ENCODE measurements at places on chromosomes 3 and 15.
A peak's percentile ranks its signal among the peaks of the same experiment; 100 is the strongest.

DNA sequence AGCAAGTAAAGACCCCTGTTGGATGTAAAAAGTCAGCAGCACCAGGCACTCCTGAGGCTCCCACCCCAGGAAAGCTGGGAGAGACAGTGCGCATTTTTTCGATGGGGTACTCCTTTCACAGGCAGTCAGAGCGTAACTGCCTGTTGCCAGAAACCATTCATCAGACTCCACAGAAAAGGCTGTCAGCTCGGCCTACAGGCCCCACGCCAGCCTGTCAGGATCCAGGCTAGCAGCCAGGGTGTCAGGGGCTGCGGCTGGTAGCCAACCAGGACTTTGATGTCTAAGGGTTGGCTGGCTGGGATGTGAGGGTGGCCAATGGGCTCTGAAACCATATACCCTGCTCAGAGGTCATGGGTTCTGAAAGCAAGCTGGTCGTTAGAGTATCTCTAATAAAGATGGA lies 164.5 kb downstream of the WNT5A start:
- DNase-seq: no peak

- no peak for DNase-seq
Measured at GRCh38 chr3:37751967-37752648, 109.6 kb upstream of the CTDSPL start.

- DNase-seq: no peak
Measured at GRCh38 chr15:78675617-78676360, 34.8 kb upstream of the CHRNB4 start.

DNA sequence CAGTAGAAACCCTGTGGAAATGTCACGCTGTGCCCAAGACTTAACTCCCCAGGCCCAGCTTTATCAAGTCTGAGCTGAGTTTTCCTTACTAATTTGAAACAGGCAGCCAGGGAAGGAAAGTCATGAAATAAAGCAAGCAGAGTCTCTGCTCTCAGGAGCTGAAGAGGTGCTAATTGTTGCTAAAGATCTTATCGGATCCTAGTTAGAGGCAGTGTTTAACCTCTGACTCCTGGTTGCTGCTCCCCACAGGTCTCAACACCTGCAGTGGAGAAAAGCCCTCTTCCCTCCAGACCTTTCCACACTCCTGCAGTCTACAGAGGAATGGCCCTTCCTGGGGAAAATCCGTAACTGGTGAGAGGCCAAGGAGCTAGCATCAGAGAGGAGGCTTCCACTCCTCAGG lies 628.2 kb downstream of the NTRK3 start:
- DNase-seq: no peak

DNA sequence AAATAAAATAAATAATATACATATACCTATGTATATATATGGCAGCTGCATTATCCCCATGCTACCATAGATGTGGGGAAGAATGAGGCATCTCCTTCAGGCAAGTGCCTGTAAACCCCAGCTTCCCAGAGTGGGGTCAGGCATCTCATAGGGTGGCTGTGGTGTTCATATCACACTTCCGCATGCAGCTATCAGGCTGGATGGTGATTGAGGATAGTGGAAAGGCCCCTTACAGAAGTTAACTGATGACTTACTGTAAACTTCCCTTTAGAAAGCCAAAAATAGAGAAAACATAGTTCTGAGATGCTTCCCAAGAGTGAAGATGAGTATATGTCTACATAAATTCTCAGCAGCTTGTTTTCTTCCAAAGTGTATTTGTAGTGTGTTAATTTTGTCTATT lies 3.5 kb upstream of the PP2D1 start:
- DNase-seq: no peak

- peak; percentile 72 for DNase-seq
Measured at GRCh38 chr15:59247364-59247763, 40.7 kb downstream of the LDHAL6B start.

DNA sequence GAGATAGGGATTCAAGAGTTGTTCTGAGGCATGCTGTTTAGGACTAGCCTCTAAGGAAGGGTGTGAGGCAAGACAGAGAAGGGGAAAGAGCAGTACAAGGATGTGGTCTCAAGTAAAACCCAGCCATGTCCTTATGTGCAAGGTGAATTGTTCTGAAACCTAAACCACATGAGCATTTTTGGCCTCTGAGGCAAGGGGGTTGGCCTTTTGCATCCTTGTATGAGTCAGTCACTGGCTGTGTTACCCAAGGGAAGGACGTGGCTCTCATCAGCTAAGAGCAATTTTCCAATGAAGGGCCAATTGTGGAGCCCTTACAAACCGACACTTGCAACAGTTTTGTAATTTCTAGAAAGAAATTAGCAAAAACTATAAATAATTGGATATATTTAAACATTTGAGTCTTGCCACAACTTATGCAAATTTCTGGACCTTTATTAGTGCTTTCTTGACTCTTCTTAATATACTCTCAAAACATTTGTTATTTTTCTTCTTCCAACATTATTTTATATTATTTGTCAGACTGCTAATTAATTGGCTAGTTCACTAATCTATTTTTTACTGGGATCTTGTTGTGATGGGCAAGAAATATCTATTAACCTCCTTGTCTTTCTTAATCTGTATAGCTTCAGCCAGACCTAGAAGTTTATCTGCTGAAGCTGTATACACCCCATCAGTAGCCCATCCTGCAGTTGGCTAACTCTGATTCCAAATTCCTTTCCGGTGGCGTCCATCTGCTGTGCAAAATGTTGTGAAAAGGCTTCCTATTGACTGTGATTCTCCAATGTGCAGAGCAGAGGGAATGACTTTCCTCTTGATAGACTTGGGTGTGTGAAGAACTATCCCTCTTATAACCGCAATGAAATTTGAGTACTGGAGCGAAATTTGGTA lies 97.7 kb upstream of the P2RY1 start:
- peak; percentile 89 for DNase-seq

GRCh38 chr15:68733666-68734065 lies 87.0 kb downstream of the ANP32A start:
- no peak for DNase-seq

DNA sequence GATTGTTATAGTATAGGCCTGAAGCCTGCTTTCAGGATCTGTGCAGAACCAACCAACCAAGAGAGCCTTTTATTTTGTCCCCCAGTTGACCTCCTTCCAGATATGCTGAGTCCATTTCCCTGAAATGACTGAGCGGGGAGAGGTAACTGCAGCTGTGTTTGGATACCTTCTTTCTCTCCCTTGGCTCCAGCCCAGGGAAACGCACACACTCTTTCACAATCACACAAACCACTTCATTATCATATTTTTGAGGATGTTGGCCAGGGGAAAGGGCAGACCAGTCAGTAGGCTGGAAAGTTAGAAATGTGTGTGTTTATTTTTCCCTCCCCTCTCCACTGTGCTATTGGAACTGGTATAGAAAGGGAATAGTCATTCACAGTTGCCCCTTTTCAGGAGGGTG lies 417.7 kb upstream of the TBL1XR1 start:
- peak; percentile 99 for DNase-seq

- DNase-seq: no peak
Measured at GRCh38 chr3:197810901-197811300, 19.8 kb downstream of the LRCH3 start.

- DNase-seq: no peak
Measured at GRCh38 chr15:89528757-89529352, 32.5 kb upstream of the RHCG start.

DNA sequence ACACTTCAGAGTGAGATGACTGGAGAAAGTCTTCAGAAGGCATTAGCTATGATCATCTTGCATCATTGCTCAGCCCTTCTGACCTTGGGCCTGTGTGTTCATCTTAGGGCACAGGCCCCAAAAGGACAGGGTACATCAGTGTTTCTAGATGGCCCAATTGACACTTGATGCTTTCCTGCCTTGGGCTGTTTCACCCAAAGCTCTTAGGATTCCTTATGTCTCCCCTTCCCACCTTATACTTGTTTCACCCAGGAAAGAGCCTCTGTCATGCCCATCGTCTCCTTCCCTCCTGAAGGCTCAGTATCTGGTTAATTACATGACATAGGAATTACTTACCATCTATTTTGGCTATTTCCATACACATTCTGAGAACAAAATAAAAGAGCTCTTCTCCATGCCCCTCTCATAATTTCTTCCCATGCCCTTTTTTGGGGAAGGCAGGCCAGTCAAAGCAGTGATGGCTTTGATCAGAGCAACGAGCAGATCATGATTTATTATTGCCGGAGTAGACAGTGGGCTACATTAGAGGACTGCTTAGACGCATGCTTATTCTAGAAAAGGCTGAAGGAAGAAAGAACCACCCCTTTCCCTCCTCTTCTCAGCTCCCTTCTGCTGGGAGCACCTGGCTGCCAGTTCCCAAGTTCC lies 72.9 kb downstream of the GHSR start:
- DNase-seq: no peak

GRCh38 chr15:50883903-50884302 lies 24.6 kb upstream of the AP4E1 start:
- peak; percentile 67 for DNase-seq

- peak; percentile 46 for DNase-seq
Measured at GRCh38 chr15:90232941-90233386, 777 bp downstream of the CIB1 start.

- no peak for DNase-seq
Measured at GRCh38 chr15:50890751-50891150, 17.7 kb upstream of the AP4E1 start.

- DNase-seq: peak; percentile 43
Measured at GRCh38 chr15:99707473-99708270, 25.6 kb downstream of the LYSMD4 start.

- DNase-seq: peak; percentile 47
Measured at GRCh38 chr15:92714077-92714476, 58.5 kb upstream of the FAM174B start.

GRCh38 chr3:151501923-151502632 lies 41.2 kb upstream of the IGSF10 start:
- DNase-seq: no peak
